ENCODE measurements at places on chromosomes 1 and 21.

DNA sequence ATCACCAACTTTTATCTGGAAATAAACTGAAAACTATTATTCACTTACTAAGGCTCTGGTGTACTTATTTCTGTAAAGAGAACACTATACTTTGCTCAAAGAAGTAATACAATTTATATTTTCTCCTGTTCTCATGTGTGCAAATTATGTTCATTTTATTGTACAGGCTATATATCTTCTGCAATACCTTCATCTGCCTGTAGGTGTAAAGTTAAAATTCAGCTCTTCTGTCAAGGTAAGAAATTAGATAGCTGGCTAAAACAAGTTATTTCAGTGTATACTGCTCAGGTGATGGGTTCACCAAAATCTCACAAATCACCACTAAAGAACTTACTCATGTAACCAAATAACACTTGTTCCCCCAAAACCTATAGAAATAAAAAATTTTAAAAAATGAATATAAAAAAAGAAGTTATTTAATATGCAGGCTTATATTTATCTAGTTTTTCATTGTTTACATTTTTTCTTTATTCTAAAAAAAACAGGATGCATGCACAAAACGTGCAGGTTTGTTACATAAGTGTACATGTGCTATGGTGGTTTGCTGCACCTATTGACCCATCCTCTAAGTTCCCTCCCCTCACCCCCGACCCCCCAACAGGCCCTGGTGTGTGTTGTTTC is 81.5 kb downstream of the PTGER3 start:
- no peak for DNase-seq

- no peak for DNase-seq
Observed at GRCh38 chr1:94283462-94283861, 46.1 kb upstream of the ARHGAP29 start.

DNA sequence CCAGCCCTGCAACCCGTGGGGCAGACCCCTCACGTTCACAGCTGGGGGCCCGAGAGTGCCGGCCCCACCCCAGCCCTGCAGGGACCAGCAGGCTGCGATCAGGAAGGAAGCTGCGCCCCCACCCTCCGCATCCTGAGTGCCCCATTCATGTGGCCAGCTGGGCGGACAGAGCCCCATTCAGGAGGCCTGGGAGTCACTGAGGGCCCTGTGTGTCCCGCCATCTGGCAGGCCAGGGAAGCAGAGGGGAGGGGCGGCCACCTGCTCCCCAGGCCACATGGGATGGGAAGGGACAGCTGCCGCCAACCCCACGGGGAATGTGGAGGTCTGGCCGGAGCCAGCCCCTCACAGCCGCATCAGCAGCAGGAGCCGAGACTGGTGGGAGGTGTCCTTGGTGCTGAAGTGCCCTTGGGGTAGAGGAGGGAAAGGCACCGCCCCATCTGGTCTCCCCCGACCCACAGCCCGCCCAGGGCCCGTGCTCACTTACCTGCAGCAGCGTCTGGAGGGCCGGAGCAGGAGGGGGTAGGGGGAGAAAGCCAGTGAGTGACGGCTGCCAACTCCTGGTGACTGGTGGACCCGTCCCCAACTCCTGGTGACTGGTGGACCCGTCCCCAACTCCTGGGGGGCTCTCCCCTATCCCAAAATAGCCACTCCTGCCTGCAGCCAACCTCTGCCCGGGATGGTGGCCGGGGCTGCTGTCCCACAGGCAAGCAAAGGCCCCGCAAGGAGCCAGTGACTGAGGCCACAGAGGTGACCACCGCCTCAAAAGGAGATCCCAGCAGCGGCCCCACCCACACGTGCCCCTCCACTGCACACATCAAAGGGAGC is 8.7 kb downstream of the ACAP3 start:
- DNase-seq, result peak; percentile 89

DNA sequence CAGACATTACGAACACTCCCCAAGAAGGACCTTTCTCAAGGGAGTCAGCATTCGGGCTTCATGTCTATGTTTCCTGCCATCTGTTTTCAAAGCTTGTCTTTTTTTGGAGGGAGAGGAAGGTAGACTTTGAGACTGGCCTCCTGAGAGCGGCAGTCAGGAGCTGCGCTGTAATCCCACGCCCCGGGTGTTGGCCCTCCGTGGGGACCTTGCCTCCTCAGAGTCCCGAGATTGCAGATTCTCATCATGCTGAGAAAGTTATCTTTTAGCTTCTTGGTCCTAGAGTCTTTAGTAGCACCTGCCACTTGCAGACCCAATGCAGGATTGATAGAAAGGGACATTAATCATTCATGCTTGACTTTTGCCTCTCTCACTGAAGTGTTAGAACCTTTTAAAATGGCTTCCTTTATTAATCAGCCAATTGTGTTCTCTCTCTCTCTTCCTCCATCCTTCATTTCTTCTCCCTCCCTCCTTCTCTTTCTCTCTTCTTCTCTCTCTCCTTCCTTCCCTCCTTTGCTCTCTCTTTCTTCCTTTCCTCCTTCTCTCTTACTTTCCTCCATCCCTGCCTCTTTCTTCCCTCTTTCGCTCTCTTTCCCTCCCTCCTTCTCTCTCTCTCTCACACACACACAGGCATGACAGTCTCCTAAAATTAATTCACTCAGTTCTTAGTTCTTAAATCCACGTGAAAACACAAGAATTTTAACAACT is 25.2 kb upstream of the GNPAT start:
- no peak for DNase-seq

GRCh38 chr1:18866314-18866713 is 6.9 kb upstream of the TAS1R2 start:
- no peak for DNase-seq

GRCh38 chr1:239550178-239550577 is 163.8 kb downstream of the CHRM3 start:
- no peak for DNase-seq

DNA sequence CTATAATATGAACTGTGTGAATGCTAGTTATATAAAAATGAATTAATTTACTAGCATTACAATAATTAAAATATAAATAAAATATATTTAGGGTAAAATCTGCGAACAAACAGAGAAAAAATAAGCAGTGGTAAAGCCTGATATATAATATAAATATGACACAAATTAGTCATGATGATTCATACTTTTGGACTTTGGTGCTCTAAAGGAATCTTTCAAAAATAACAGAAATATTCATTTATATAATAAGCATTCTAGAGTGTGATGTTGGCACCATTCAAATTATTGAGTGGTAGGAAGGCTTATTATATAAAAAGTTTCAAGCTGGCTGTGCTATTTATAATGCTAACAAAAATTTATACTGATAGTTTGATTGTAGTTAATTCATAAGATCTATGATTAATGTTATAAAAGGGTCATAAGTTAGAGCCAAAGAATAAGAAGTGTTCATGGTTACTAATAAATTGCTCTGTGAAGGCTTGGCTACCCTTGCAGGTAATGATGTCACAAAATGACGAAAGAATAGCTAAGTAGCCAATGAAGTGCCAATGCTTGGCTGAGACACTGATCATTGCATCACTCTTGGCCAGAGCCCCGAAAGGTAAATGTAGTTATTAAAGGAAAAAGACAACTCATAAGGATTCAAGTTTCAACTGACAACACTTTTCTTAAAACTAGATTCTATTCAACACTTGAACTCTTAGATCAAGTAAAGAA is 108.7 kb downstream of the USH2A start:
- no peak for DNase-seq

- no peak for DNase-seq
Observed at GRCh38 chr21:35485364-35485763, 436.3 kb upstream of the RUNX1 start.
